ENCODE measurements at places on chromosomes 7 and 10.
A peak's percentile ranks its signal among the peaks of the same experiment; 100 is the strongest.

DNA sequence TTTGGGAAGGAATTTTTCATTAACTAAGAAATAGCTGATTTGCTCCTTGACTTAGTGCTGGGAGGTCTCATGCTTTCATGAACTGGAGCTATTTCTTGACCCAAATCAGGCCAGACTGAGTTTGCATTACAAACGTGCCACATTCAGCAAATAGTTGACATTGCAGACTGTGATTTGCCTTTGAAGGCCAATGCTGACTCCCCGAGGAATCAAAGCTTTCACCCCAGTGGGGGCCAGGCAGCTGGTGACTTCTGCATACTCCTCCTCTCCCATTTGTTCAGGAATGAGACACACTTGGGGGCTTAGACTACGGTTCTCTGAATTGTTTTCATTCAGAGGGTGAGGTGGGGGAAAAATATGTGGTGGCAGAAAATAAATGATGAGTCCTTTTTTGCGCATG is 111.0 kb upstream of the JAZF1 start:
- DNase-seq: no peak

- DNase-seq: no peak
Measured at GRCh38 chr7:105587909-105588635, 6.8 kb upstream of the EFCAB10 start.

GRCh38 chr10:132574783-132575319 is 37.3 kb downstream of the INPP5A start:
- DNase-seq: no peak

DNA sequence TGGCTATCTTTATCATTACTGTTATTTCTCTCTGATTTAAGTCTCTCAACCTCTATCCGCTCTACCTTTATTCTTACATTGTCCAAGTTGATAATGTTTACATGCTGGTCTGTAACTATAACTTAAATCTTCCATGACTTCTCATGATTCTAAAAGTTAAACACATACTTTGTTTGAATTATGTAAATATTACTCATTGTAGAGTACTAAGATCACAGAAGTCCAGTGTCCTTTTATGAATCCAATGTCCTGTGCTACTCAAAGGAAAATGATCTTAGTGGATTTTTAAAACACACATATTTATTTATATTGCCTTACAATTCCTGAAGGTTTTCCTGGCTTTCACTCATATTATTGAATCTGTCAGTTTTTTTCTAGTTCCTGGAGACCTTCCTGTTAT is 70.9 kb downstream of the BBS9 start:
- DNase-seq: no peak

DNA sequence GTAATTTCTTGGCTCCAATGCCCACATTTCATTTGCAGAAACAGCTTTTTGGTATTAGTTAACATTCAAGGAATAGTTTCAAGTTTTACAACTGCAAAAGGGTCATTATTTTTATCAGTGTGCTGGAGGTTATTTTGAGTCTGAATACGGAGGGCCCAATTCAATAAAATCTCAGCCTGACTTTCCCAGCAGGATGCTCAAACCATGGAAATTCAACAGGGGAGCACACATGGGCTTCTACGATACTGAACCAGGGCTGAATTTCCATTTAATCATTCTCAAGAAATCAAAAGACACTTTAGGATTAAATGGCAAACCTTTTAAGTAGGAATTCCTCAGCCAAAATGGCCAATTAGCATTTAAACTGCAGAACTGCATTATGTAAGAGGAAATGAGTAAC is 700.9 kb upstream of the ANKRD30A start:
- DNase-seq: no peak

- DNase-seq: no peak
Measured at GRCh38 chr7:15556339-15557105, 5.3 kb downstream of the AGMO start.

DNA sequence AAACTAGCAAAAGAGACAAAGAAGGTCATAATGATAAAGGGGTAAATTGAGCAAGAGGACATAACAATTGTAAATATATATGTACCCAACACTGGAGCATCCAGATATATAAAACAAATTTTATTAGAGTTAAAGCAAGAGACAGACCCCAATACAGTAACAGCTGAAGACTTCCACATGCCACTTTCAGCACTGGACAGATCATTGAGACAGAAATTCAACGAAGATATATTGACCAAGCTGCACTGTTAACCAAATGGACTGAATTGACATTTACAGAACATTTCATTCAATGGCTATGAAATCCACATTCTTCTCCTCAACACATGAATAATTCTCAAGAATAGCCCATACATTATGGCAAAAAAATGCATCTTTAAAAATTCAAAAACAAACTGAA is 378.2 kb downstream of the PTPRN2 start:
- DNase-seq: no peak

- DNase-seq: no peak
Measured at GRCh38 chr7:132742189-132742612, 165.9 kb upstream of the PLXNA4 start.

GRCh38 chr10:125064681-125065492 is 95.5 kb downstream of the CTBP2 start:
- DNase-seq: peak; percentile 60

GRCh38 chr7:73437621-73438416 is 4.2 kb downstream of the FZD9 start:
- no peak for DNase-seq

DNA sequence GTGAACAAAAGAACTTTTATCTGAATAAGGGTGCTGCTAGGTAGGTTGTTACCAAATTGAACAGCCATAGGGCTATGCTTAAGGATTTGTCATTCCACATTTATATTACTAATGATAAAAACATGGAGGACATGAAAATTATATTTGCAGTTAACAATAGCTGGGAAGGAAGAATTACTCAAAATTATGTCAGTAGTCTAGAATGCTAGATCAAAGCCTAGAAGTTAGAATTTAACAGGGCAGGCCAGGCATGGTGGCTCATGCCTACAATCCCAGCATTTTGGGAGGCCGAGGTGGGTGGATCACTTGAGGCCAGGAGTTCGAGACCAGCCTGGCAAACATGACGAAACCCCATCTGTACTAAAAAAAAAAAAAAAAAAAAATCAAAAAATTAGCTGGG is 9.4 kb downstream of the STK17A start:
- DNase-seq: no peak

- DNase-seq: no peak
Measured at GRCh38 chr10:50592961-50593418, 30.8 kb downstream of the SGMS1 start.

GRCh38 chr10:27345455-27345920 is 104.9 kb upstream of the ACBD5 start:
- no peak for DNase-seq

DNA sequence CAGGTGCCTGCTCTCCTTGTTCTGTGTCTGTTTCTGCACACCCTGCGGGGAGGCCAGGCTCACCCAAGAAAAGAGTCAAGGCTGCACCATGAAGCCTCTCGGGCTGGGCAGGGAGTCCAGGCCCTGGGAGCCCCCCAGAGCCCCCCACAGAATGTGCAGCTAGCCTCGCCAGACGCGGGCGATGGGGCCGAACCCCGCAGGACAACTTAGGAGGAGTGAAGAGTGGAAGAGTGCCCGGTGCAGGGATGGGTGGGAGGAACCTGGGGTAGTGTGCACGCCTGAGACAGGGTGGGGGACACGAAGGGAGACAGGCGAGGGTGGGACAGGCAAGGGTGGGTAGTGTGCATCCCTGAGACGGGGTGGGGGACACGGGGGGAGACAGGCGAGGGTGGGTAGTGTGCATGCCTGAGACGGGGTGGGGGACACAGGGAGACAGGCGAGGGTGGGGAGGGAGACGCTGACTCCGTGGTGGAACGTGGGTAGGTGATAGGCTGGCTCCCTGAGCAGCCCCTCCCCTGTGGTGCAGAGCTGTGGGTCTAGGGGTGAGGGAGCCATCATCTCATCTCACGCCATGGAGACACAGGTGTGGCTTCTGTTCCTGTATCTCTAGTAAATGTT is 615.4 kb downstream of the DNAJB6 start:
- no peak for DNase-seq

DNA sequence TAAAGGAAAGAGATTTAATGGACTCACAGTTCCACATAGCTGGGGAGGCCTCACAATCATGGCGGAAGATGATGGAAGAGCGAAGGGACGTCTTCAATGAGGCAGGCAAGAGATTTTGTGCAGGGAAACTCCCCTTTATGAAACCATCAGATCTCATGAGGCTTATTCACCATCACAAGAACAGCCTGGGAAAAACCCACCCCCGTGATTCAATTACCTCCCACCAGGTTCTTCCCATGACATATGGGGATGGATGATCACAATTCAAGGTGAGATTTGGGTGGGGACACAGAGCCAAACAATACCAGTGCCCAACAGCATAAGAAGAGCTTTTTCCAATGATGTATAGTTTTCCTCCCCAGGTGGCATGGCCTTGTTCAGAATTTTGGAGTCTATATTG is 11.2 kb upstream of the C7orf33 start:
- DNase-seq: no peak

GRCh38 chr7:151827620-151828019 is 49.3 kb downstream of the PRKAG2 start:
- no peak for DNase-seq

DNA sequence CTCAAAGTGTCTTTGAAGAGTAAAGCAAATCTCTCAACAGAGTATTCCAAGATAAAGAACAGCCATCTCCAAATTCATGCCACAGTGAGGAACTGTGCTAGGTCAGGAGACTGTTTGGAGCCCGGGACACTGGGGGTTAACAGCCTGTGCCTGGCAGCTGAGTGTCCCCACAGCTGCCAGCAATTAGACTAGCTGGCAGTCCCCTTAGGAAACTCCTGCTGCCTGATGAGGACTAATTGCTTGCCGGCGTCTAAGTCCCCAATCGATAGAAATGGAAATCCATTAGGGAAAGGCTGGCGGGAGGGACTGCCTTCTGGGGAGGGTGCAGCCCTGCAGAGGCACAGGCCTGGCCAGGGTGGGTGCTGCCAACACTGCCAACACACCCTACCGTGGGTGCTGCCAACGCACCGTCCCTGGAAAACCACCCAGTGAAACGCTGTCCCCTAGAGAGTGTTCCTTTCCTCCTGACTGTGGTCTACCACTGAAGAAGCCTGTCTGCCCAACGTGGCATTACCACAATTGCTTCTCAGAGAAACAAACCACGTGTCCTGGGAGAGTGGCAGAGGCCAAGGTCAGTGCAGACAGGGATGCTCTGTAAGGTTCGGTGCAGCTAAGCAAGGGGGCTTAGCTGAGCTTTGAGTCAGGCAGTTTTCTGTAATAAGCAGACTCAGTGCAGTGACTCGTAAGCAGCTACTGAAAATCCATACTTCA is 60.8 kb downstream of the XRCC2 start:
- DNase-seq: no peak

- no peak for DNase-seq
Measured at GRCh38 chr7:44537442-44537841, 3.7 kb downstream of the NPC1L1 start.

DNA sequence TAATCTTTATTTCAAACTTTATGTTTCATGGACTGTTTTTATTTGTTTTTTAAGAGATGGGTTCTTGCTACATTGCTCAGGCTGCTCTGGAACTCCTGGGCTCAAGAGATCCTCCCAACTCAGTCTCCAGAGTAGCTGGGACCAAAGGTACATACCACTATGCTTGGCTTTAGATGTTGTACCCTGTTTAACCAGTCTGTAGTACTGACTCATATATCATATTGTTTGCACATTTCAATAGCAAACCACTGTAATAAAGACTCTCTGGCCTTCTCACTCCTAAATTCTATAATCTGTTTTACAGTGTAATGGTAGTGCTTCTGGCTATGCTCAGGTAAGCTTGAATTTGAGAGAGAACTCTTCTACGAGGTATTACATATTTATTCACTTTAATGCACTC is 413.6 kb upstream of the PCDH15 start:
- no peak for DNase-seq

DNA sequence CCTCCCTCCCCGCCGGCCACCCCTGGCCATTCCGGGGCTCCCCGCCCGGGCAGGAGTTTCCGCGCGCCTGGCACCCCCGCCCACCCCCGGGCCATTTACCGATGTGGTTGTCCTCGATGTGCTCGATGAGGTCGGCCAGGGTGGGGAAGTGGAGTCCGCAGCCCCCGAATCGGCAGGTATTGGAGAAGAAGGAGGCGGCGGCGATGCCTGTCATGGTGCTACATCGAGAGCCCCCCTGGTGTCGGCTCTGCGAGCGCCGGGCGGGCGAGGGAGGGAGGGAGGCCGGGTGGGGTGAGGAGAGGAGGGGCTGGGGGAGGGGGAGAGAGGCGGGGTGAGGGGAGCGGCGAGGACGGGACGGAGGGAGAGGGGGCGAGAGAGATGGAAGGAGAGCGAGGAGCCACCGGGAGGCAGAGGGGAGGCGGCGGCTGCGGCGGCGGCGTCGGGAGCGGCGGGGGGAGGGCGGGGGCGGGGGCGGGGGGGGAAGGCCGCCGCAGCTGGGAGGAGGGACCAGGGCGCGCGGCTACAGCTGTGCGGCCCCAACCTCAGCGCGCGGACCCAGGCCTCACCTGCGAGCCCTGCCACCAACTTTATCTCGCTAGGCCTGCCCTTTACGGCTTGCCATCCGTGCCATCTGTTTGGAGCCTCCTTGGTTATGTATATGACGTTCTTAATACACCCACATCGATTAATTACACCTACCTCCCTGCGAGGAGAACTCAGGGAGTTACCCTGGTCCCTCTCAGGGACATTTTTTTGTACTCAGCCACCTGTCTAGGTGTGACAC is at the start of gene JAZF1:
TSS of gene JAZF1 (minus strand) at position 432 of the 784 bp plus-strand sequence.
- peak; percentile 51 for DNase-seq

DNA sequence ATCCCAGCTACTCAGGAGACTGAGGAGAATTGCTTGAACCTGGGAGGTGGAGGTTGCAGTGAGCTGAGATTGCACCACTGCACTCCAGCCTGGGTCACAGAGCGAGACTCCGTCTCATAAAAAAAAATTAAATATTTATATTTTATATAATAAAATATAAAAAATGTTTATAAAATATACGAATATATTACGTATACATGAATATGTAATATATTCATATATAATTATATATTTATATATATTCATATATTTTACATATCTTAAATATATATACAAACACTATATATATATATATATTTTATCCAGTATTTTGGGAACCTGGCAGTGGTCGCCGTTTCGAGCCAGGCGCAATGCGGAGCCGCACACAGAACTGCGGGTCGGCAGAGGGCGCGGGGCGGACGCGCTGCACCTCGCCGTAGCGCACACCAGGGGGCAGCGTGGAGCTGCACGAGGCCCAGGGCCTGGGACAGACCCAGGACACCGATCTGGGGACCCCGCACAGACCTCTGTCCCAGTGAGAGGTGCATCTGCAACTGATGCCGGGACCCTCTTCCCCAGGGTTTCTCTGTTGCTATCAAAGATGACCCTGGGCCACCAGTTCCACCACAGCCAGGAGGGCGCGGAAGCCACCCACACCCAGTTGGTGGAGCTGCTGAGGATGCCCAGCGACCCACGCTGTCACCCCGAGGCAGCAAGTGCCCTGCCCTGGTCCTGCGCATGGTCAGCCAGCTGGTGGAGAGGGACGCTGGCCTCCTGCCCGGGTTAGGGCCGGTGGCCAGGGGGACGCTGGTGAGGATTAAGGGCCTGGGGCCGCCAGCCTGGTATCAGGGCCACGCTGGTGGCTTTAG is 22.7 kb downstream of the AP5Z1 start:
- DNase-seq: no peak

- no peak for DNase-seq
Measured at GRCh38 chr10:89582022-89582421, 46.6 kb upstream of the SLC16A12 start.

Measured in NCI-H526 treated with DMSO at 0.1 percent for 48 hours (cell line).